ENCODE measurements at places on chromosomes 4 and X.

- DNase-seq, result no peak
Measured at GRCh38 chr4:88616275-88617150, 24.2 kb downstream of the HERC3 start.

DNA sequence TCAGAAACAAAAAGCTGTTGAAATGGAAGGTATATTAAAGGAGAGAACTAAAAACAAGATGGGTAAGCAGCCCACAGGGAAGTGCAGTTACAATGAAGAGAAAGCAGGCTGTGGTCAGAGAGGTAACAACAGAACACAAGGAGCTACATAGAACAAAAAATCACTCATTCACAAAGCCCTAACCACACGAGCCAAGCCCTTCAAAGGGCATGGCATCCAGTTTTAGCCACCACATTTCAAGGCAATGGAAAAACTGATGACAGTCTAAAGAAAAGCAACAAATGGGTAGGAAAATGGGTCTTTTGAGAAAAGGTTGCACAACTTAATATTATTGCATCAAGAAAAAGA is 37.5 kb downstream of the KDR start:
- DNase-seq, result no peak

DNA sequence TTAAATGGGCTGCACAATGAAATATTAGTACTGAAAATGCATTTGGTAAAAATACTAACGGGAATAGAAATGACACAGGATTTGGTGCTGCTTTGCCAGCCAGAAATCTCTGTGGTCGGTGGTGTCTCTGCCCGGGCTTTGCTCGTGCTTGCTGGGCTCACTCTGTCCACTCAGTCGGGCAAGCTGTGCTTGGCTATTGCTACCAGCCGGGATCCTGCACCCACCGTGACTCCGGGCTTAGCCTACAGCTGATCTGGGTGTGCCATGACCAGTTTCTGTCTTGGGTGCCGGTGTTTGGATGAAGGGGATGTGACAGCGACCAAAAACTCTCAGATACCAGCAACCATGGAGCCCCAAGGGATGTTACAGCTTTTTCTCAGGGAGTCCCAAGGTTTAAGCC is 487.7 kb downstream of the TECRL start:
- DNase-seq, result no peak

GRCh38 chrX:9180623-9181022 is 146.7 kb upstream of the FAM9B start:
- DNase-seq, result no peak

GRCh38 chr4:39205000-39205399 is 22.7 kb downstream of the WDR19 start:
- DNase-seq, result no peak

- no peak for DNase-seq
Measured at GRCh38 chr4:86386201-86386600, 26.3 kb upstream of the MAPK10 start.

GRCh38 chr4:1948892-1949436 is 59.8 kb downstream of the NELFA start:
- no peak for DNase-seq

DNA sequence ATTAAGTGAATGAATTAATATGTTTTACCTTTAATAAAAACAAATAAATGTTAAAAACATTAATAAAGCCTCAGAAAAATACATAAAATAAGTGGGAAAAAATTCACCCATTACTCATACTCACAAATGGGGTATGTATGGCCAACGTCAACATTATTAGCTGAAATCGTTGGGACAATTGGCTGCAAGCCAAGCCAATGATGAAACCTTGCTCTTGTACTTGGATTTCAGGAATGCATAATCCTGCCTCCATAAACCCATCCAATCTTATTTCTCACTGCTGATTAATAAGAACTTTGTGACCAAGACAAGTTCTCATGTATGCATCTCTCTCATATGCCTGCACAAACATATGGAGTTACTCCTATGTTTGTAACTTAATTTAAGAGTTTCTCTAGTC is 35.3 kb upstream of the ADAMTS3 start:
- DNase-seq, result no peak

DNA sequence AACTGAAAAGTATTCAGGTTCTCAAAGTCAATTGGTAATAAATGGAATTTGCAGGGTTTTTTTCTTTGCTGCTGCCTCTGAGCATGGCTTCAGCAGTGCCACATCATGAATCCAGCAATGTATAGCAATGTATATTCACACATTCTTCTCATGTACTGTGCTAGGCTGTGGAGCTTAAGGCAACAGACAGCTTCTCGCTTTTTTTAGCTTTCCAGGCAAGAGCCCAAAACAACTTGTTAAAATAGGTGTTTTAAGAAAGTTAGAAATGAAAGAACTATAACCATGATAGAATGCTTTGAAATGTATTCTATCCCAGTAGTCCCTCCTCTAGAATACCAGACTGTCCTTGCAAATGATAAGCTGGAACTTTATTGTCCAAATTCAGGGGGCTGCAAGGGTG is 30.4 kb downstream of the SMIM43 start:
- DNase-seq, result no peak

DNA sequence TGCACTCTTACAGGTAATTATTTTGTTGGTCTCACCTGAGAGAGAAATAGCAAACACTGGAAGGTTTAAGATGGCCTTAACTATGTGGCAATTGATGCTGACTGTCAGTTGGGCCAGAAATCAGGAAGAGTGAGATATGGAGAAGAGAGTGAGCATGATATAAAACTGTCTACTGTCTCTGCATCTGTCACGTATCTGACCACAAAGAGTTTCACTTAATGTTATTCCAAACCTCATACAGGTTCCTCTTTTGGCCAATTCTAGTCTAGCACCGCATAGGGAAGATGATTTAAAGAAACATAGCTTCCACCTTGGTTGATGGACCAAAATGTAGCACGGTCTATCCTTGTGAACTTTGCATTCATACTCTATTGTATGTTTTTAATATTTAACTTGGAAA is 381.0 kb upstream of the BOD1L1 start:
- no peak for DNase-seq

DNA sequence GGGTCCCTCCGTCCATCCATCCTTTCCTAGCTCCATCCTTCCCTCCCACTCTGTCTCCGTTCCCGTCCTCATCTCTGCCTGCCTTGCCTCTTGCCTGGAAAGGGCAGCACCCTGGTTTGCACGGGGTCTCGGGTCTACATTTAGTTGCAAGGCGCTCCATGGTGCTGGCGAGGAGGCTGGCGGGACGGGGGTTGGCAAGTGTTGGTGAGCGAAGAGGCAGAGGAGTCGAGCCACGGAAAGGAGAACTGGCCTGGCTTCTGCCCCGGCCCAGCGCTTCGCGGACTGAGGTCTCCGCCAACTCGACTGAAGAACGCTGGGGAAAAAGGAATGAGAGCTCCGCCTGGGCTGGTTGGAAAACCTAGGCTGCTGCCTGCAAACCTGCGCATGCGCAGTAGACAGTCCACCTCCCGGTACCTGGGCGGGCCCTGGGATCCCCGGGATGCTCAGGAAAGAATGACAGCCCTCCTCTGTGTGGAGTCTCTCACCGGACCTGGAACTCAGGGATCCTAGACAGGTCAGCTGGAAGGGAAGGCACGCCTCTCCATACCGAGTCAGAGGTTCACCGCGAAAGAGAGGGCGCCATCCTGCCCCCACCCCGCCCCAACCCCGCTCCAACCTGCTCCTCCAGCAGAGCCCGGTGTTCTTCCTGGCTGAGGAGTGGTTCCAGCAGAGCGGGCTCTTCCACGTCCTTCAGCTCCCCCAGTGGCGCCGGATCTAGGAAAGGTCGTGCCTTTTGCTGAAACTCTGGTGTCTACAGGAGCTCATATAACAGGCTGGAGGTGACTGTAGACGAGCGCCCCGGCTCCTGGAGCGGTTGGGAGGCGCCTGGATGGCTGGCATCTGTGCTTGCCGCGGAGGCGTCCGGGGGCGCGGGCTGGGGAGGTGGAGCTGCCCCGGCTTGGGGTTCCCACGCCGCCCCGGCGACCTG is 6.0 kb downstream of the FRG2 start:
- DNase-seq, result no peak

DNA sequence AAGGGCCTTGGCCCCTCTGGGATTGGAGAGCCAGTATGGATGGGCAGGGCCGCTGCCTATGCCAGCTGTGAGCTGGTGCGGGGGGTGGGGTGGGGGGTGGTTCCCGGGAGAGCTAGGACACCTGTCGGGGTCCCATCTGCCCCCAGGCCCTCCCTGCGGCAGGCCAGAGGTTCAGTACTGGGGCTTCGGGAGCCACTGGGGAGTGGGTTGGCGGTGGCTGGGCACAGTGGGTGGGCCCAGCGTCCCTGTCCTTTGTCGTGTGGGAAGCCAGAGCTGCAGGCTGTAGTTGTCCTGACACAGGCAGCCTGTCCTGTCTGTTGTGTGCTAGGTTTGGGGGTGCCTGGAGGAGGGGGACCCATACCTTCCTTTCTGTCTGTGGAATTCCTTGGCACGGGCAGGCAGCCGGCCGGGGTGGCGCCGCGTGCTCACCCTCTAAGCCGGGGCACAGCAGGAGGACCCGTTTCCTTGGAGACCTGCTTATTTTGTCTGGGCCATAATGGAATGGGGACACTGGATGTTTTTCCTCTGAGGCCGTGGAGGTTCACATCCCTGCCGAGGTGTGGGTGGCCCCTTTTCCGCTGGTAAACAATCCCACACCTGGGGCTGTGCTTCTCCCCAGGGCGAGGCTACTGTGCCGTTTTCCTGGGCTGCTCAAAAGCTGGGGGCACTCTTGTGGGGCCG is 14.8 kb downstream of the DOK7 start:
- DNase-seq, result no peak

DNA sequence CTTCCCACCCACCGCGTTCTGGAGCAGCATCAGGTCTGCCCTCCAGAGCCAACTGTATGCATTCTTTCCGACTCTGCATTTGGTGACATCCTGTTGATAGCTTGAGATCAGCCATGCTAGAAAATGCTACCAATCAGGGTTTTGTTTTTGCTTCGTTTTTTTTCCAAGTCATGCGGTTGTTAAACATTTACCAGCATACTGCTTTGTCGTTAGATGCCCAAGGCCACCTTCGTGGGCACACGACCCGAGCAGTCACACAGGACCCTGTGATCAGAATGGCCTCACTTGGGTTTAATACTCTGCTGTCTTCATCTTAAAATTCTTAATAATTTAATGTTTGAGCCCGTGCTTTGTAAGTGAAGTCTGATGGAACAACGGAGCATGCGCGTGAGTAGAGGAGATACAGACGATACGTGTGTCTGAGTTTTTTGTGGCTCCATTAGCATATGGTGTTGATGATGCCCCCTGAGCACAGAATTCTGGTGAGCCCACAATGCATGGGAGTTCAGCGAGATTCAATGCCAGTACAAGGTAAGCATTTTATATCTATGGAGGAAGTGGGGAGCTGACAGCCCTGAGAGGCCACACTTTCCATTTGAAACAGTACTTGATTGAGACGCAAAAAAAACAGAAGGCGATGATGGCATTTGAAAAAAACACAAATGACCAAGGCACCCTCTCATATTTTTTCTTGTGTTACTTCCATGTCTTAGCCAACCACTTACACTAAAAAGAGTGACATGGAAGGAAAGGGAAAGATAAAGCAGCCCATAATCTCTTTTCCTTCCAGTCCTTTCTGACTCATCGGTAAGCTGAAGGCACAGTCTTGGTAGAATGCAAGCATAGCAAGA is 323.6 kb downstream of the BCOR start:
- DNase-seq, result no peak

DNA sequence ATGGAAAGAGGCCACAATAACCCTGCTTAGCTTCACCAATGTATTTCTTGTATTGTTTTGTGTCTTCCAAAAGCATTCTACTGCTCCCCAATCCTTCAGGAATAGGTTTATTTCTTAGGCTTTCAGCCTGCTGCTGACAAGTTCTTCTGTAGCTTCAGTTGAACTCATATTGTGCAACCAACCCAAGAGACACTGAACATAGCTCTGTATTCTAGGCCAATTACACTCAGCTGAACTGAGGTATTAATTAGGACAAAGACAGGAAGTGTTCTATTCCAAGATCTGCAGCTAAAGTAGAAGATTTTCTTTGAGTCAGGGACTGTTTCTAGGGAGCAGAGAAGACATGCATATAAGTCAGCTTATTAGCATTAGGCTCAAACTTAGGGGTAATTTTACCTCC is 151.8 kb downstream of the LHFPL1 start:
- DNase-seq, result no peak

GRCh38 chr4:3294401-3295241 is 1.8 kb downstream of the RGS12 start:
- peak; percentile 54 for DNase-seq

- DNase-seq, result no peak
Measured at GRCh38 chr4:108072300-108072699, 82.6 kb downstream of the HADH start.

DNA sequence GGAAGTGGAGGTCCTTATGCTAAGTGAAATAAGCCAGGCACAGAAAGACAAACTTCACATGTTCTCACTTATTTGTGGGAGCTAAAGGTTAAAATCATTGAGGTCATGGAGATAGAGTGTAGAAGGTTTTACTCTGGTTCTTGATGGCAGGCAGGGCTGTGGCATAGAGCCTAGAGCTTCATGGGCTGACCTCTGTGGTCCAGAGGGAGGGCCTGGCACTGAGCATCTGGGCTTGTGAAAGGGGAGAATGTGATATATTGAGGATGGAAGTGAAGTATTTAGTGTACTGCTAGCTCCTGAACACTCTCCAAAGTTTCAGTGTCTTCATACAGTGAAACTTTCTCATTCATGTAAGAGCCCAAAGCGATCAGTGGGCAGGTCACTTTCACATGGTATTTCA is 71.3 kb upstream of the ANXA3 start:
- DNase-seq, result no peak

GRCh38 chr4:6571608-6572007 is 3.4 kb upstream of the MAN2B2 start:
- DNase-seq, result no peak

GRCh38 chrX:44765556-44765955 is 78.3 kb upstream of the DUSP21 start:
- no peak for DNase-seq

DNA sequence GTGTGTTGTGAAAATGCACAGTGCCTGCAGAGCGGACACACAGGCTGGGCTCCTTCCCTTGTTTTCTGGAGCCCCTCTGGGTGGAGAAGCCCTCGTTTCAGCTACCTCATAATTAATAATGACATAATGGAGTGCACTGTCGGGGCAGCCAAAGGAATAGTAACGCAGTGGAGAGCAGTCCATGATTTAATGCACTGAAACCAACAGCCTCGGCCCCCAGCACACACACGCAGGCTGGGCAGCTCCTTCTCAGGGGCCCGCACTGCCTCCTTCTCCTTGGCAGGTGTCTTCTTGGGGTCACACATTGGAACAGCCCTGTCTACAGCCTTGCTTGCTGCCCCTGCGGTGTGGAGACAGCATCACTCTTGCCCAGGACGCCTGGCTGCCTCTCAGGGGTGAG is 89.2 kb downstream of the DCTD start:
- DNase-seq, result no peak

All from sciatic nerve (tissue), 2 donors.